ENCODE measurements at places on chromosomes 5 and 9.

DNA sequence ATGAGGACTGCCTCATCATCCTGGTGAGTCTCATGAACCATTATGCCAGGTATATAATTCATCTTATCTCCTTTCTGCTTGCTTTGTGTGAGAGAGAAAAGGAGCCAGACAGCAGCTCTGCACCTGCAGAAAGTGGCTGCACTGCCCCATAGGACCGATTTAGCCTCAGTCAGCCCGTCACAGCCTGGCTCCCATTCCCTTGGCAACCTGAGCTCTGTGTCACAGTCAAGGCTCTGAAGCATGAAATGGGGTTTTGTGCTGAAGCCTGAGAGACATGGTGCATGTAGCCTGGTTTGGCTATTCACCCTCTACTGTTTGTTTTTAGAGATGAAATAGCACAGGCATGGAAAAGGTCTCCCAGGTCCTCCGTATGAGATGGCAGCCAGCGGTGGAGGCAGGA, 198.3 kb downstream of the KCTD16 start:
- no peak for DNase-seq

DNA sequence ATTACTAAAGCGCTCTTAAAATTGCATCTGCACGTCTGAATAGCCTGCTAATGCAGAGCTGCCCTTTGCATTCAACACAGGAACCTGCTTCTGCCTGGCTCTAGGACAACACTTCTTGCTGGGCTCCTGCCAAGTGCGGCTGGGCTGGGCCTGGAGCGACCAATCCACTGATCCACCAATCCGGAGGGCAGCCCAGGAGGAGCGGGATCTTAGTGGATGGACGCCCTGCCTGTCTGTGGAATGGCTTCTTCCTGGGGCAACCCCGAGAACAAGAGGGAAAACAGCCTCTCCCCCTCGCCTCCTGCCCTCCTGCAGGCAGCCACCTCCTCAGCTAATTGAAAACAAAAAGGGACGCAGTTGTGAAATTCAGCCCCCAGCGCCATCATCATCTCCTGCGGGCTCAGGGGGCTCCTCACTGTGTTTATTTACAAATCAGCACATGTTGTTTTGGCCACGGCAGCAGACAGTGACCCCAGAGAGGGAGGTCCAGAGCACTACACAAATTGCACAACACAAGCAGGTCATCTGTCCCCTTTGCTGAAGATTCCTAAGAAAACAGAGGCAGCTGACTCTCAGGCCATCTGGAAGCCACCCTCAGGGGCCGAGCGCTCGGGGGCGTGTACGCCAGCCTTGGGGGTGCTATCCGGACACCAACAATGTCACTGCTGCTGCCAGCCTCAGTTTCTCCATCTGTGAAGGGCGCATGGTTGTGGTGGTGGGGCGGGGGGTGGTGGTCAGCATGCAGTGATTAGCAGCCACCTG, 57.3 kb downstream of the GADD45G start:
- no peak for DNase-seq

DNA sequence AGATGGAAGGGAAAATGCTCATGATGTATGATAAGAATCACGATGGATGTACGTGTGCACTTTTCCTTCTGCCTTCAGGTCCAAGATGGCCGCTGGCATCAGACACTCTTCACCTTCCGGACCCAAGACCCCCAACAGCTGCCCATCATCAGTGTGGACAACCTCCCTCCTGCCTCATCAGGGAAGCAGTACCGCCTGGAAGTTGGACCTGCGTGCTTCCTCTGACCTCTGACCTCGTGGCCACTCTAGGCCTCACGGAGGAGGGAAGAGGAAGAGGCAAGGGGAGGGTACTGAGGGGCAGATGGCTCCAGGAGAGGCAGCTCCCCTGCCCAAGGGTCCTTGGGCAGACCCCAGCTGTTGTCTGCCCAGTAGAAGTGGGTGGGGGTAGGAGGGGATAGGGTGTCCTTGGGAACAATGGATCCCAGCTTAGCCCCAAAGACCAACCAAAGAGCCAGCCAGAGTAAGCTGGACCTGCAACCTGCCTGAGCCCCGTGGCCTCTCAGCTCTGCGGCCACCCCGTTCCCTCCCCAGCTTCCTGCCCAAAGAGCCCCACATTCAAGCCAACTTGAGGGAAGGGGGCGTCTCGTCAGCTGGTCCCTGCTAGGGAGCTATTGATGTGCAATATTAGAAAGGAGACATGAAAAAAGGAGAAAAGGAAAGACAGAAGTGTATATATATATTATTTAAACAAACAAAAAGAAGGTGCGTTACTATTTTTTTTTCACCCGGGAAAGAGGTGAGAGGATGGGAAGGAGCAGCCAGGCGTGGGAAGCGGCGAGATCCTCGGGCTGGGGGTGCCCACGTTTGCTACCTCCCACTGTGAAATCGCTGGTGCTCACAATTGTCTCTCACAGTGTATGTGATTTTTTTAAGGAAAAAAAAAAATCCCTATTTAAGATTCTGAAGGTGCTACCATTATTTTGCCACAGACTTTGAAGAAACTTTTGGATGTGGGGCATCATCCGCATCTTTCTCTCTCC, 12.1 kb upstream of the ORM1 start:
- DNase-seq: no peak

DNA sequence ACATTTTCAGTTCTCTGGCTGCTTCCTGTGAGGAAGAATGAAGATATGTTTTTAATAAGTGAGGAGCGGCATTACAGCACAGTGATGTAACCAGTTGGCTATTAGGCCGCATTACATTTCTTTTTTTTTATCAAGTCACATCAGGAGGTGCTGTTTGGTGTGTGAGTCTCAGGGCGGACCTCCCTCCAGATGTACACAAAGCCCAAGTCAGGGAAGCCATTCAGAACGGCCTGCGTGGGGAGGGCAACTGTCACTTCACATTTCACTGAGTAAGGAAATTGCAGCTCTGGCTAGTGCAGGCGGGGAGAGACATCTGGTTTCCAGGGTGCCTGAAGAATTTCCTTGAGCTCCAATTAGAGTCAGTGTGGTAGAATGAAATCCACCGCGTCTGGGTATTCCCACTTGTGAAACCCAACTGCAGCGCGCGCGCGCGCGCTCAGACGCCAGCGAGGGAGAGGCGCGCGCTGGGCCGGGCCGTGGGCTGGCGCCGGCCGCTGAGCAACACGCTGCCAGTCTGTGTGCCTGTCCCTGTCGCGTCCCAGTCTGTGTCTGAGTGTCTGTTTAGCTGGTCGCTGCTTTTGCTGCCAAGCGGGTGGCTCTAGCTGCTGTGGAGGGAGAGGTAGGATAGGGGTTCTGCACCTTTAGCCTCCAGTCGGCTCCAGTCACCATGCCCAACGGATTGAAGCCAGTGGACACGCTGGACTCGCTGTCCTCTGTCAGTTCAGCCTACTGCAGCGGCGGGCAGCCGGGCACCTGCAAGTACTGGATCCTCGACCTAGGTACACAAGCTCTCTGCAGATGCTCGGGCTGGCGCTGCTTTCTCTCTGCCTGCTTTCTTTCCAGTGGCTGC, 140.8 kb upstream of the OTULINL start:
- no peak for DNase-seq

DNA sequence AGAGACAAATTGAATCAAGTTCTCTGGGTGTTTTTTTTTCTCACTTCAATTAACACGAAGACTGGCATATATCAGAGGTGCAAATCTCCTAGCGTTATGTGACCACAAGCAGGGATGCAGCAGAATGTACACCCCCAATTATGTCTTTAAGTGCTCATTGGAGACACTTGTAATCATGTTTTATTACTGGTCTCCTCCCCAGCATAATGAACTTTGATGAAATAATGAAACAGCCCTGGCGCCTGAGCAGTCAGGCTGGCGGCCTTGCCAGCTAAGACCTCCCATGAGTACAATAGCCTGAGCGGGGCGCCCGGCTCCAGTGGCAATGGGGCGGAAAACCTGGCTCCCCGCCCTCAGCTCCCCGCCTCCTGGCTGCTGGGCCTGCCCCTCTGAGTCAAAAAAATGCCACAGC, 209.4 kb upstream of the MSX2 start:
- DNase-seq: no peak
